ENCODE measurements at places on chromosomes 1 and 21. TPM values are rescaled to one million over a fixed set of nuclear protein-coding genes. Genes with fewer than 3 reads are reported as not detected.

Gene TGFB2
- 13.5 TPM for total RNA-seq

GRCh38 chr1:12622506-12622905 is 4.5 kb upstream of the DHRS3 start:
- no peak for DNase-seq

DNA sequence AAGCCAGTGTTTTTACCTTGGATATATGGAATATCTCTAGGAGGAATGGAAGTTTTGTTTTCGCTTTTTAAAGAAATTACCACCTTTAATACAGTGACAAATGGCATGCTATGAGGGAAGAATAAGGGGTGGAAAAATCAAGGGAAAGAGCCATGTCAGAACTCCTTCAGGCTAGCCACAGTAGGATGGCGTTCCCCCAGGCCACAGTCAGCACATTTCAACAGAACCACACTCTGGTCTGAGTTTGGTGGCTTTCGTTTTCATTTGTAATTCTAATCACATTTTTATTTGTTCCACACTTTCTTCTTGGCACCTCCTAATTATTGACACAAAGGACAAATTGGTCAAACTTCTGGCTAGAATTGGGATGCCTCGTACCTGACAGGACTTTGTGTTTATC is 60.3 kb upstream of the RCOR3 start:
- no peak for DNase-seq

DNA sequence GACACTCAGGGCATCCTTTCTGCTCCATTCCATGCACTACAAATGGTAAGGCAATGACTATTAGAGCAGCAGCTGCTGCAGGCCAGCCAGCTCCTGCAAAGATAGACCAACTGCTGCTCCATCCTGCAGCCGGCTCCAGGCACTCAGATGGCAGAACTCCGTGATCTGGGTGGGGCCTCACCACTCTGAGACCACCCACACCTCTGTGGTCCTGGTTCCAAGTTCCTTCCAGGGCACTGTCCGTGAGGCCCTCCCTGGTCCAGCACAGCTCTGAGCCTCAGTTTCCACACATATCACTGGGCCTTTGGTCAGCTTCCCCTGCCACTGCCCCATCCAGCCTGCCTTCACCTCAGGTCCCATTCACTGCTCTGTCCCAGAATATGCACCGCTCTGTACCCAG is 114.7 kb downstream of the DMRTB1 start:
- DNase-seq = no peak

Gene CDA
- total RNA-seq = not detected

DNA sequence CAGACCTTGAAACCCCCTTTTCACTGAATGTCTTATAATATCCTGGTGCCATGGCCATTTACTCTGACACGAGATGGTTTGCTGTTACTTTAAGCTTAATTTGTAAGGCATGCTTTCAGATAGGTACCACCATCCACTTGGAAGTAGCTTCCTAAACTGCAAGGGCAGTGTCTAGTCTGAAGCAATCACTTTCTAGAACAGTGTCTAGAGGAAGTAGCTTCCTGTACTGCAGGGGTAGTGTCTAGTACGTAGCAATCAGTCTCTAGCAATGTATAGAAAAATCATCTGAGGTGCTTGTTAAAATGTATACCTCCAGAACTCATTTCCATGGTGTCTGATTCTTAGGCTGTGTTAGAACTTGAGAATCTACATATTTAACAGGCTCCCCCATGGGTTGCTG is 42.5 kb downstream of the ZBTB40 start:
- no peak for DNase-seq

DNA sequence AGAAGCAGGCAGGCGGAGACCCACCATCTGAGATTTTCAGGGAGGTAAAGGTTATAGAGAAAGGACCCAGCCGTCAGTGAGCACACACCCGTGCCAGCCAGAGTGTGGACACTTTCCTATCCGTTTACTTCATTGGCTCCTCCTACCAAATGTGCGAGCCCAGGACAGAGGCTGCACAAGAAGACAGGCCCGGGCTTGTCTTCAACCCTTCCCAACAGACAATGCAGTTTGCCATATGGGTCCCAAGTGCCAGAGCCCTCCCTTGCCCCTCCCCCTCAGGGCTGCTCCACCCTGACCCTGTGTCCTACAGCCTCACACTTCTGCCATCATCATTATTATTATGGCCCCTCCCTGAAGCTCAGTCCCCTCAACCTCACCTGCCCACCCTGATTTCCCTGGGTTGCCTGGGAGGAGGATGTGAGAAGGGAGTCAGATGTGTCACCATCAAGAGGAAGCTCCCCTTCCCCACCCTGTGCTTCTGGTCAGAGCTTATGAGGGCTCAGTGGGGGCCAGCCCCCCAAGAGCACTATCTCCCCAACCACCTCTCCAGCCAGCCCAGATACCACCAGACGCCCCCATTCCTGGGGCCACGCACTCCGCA is 9.4 kb downstream of the LAPTM5 start:
- peak; percentile 31 for DNase-seq

DNA sequence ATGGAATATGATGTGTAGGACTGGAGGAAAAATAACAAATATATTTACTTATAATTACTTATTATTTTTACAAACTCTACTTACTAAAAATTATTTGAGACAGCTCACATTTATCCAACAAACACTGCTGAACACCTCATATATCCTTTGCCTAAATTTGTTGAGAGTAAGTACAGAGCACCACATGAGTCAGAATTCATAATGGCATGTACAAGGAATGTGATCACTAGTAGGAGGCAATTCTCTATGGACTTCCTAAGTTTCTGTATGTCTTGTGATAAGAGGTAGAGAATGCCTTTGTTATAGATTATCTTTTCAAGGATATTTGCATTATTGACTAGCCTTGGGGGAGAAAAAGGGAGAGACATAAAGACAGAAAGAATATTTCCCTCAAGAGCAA is 8.2 kb upstream of the ST6GALNAC3 start:
- peak; percentile 9 for DNase-seq

Gene NPR1
- total RNA-seq = 1.5 TPM

DNA sequence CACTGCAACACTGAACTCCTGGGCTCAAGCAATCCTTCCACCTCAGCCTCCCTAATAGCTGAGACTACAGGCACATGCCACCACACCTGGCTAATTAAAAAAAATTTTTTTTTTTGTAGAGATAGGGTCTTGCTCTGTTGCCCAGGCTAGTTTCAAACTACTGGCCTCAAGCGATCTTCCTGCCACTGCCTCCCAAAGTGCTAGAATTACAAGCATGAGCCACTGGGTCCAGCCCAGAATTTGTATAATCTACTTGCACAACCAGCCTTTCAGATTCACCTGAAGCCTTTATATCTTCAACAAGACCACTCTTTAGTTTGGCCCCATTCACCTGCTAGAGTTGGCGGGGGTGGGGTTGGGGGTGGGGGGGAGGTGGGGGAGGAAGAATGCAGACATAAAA is 181.7 kb upstream of the LMO4 start:
- DNase-seq = no peak

Gene FMO5
- 1.8 TPM for total RNA-seq

GRCh38 chr1:183197762-183198161 is 11.7 kb downstream of the LAMC2 start:
- DNase-seq = no peak

GRCh38 chr1:176051902-176052518 is 155.1 kb downstream of the COP1 start:
- no peak for DNase-seq

GRCh38 chr1:156571919-156572662 is at the start of gene IQGAP3:
Gene IQGAP3, minus strand, starts transcription at chr1:156572565. Its CDS starts 36 bp downstream, at chr1:156572529.
- peak; percentile 77 for DNase-seq

GRCh38 chr1:111699268-111699667 is 39.9 kb downstream of the INKA2 start:
- no peak for DNase-seq

- no peak for DNase-seq
Measured at GRCh38 chr1:206975306-206975705, 5.0 kb upstream of the FCAMR start.

GRCh38 chr1:230170153-230170547 is 103.1 kb downstream of the GALNT2 start:
- DNase-seq = no peak

DNA sequence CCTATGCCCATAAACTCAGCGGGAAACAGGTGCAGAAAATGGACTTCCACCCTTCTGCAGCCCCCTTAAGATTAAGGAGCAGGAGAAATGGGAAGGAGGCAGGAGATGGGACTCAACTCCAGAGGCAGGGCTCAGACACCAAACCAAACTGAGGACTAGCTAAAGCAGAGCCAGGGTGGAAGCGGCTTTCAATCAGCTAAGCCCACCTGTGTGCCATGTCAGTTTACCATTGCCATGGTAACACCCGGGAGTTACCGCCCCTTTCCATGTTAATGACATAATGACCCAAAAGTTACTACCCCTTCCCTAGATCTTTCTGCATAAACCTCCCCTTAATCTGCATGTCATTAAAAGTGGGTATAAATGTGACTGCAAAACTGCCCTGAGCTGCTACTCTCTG is 653.5 kb downstream of the PTPRU start:
- DNase-seq = no peak

Gene MYCL
- 0.81 TPM for total RNA-seq

DNA sequence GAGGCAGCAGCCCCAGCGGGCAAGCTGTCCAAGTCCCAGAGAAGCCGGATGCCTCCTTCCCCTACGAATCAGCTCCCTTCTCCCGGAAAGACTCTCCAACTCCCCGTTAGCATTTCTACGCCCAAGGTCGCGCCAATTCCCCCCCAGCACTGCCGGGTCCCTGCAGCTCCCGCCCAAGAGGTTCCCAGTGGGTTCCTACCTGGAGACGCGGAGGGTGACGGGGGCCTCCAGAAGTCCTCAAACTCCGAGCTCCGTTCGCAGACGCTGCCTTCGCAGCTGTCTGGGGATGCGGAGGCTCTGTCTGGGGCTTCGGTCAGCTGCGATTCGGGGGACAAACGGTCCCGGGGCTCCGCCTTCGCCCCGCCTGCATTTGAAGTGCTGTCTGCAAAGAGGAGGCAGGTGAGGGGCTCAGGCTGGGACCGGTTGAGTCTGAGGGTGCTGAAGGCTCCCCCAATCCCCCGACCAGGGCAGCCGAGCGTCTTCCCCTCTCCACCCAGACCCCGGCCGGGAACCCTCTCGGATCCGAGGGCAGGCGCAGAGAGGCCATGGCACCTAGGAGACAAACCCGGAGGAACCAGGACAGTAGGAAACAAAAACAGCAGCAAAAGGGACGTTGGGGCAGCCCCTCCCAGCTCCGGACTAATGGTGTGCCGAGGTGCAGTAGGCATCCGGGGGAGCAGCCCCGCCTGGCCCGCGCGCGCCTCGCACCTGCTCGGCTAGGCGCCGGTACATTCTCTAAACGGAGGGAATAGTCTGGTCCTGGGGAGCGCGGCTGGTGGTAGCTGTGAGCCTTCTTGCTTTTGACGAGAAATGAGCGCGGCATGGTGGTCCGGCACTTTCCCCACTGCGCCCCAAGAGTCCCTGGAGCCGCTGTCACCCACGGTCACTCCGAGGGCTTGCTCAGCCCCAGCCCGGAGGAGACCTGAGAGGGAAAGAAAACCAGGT is 3.8 kb downstream of the GFI1 start:
- peak; percentile 30 for DNase-seq

Gene SCYL3
- 9.6 TPM for total RNA-seq

Gene CELA3B
- total RNA-seq = not detected

- DNase-seq = peak; percentile 42
Measured at GRCh38 chr1:67211589-67212563, 45.6 kb downstream of the IL23R start.

GRCh38 chr1:151584780-151585179 is 27.1 kb upstream of the SNX27 start:
- DNase-seq = no peak

- no peak for DNase-seq
Measured at GRCh38 chr21:41011951-41012366, 156.0 kb upstream of the BACE2 start.

Gene ZNF281
- total RNA-seq = 29.7 TPM

GRCh38 chr1:35386959-35387358 is 118.5 kb downstream of the ZMYM4 start:
- DNase-seq = no peak

DNA sequence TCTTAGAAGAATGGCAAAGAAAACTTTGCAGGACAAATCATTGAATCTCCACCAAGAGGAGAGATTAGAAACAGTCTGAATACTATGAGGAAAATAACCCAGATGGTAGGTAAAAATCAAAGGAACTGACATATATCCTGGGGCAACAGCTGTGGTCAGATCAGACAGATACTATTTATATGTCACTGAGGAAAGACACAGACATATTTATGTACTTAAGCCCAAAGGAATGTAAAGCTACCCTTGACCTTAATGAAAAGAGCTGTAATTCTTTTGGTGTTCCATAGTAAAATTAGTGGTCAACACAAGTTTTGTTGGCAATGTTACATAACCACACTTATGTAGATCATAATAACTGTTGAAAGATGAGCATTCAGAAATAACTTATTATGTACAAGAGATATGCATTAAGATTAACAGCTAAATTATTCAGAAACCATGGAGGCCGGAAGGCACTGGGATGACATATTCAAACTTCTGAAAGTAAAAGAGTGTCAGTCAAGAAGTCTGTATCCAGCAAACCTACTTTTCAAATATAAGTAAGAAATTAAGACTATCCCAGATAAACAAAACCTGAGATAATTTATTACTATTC is 166.1 kb upstream of the SAMSN1 start:
- no peak for DNase-seq

- no peak for DNase-seq
Measured at GRCh38 chr1:14817223-14818170, 219.0 kb downstream of the KAZN start.

DNA sequence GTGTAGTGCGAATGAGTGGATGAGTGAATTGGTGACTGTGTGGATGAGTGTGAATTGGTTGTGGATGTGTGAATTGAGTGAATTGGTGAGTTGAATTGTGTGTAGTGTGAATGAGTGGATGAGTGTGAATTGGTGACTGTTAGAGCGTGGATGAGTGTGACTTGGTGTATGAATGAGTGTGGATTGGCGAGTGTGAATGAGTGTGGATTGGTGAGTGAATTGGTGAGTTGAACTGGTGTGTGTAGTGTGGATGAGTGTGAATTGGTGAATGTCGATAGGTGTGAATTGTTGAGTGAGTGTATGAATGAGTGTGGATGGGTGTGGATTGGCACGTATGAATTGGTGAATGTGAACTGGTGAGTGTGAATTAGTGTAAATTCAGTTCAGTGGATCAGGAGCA is 7.7 kb downstream of the AURKAIP1 start:
- DNase-seq = no peak

DNA sequence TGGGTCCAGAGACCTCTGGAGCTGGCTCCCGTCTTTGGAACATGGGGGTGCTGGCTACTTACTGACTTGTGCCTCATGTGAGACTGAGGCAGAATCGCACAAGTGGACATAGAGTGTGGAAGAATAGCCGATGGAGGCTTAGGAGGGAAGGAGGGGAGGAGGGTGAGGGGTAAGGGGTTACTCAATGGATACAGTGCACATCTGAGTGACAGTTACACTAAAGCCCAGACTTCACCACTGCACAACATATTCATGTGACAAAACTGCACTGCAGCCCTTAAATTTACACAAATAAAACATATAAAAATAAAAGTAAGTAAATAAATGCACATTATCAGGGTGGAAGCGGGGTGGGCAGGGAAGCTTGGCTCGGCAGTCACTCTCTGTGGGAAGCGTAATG is 197.7 kb upstream of the RAB4A start:
- DNase-seq = no peak

- peak; percentile 81 for DNase-seq
Measured at GRCh38 chr1:3352299-3352951, 102.0 kb upstream of the ARHGEF16 start.

- no peak for DNase-seq
Measured at GRCh38 chr1:118461154-118461553, 276.1 kb upstream of the SPAG17 start.

Gene KAZN
- 23.6 TPM for total RNA-seq
